Stimulated activated CD4-positive, alpha-beta T cell treated with anti-CD3 and anti-CD28 coated beads, Interleukin-1b, Interleukin-23, amount 100 ng/mL, for 24 hours (primary cell): ENCODE measurements at places on chromosomes 6 and 20.

DNA sequence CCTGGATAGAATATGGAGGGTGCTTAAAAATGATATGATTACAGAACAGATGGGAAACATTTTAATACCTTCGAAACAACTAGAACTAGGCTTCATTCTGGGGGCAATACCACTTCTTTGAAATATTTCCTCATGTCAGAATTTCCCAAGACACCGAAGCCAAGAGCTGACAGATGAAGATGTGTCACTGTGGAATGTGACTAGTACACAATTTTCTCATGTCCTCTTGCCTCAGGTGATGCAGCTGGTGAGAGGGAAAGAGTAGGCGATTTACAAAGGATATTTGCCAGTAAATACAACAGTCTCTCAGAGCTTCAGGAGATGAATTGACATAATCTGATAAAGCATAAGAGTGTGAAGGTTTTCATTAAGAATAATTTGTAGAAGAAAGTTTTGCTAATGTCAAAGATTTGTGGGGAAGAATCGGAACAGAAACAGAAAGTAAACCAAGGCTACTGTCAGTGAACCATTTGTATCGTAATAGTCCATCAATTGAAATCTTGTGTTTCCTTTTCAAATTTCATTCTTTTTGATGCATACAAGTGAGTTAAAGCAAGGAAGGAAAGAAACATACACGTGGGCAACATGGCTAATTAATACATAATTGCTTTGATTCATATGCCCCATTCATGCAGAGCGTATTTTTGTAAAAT lies 164.7 kb upstream of the CCN2 start:
- no peak for DNase-seq

DNA sequence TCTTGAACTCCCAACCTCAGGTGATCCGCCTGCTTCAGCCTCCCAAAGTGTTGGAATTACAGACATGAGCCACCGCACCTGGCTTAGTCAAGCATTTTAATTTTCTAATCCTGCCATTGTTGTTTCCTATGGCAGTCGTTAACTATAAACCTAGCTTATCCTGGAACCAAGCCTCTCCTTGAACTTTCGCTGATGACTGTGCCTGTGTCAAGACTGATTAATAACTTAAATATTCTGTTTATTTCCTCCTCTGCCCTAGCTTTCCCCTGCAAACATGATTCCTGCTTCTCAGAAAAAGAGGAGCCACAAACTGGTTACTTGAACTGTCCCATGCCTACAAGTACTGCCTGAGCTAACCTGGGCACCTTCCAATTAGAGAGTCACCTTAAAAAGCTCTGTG lies 1.5 kb downstream of the VNN1 start:
- DNase-seq, result no peak

DNA sequence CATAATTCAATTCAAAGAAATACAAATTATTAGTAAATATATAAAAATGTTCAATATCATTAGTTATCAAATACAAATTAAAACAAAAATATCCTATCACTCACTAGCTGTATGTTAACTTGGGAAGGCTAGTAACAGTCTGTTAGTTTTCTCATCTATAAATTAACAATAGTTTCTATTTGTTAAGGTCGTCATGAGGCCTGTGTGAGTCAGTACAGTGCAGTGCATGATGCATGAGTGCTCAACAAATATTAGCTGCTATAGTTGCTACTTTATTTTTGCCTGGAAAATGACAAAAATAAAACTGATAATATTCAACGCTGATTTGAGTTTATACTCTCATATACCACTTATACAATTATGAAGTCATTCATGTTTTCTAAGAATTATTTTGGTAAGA lies 401.6 kb upstream of the RUNX2 start:
- DNase-seq, result no peak

GRCh38 chr6:53672237-53672636 lies 6.7 kb upstream of the KLHL31 start:
- DNase-seq, result no peak

DNA sequence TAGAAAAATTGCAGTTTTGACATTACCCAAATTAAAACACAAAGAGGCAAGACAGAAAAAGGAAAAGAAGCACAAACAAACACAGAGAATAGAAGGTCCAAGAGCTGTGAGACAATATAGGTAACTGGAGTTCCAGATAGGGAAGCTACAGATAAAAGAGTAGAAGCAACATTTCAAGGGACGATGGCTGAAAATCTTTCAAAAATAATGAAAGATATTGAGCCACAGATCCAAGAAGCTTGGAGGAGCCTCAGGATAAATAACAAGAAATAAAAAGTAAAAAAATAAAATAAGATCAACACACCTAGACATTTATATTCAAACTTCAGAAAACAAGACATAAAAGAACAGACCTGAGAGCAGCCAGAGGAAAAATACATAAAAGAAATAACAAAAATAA lies 164.9 kb downstream of the FNDC1 start:
- no peak for DNase-seq

- DNase-seq, result no peak
Observed at GRCh38 chr6:71721642-71722041, 164.7 kb upstream of the RIMS1 start.

DNA sequence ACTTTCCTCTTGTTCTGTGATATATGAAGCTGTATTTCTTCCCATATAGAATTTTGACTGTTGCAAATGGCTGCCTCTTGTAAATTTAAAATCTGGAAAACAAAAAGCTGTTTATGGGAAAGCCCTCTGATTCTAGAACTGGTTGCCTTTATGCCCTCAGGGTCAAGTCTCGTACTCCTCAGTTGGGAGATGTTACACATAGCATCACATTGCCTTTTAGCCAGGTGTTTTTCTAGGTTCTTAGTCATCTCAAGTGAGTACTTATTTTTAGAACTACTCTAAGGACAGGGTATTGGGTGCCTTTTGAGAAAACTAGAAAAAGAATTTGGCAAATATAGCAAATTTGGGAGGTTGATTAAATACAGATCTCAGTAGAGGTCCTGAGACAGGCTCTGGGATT lies 58.5 kb downstream of the ANKS1A start:
- DNase-seq, result no peak

DNA sequence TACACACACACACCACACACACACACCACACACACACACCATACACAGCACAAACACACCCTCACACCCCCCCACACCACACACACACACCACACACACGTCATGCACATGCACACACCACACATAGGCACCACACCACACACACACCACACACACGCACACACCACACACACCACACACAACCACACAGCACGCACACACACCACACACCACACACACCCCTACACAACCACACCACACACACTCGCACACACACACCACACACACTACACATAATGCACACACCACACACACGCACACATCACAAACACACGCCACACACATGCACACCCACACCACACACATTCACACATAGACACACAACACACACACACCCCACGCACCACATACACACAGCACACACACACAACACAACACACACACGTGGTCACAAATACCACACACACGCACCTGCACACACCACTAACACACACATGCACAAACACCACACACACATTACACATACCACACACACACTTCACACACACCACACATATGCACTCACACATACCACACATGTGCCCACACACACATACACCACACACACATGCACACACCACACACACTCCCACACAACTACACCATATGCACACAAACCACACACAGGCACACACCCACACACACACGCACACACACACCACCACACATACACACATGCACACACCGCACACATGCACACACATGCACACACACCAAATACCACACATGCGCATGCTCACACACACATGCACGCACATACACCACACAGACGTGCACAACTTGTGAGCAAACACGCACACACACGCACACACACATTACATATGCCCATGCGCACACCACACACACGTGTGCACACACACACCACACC lies 9.4 kb upstream of the ACSS1 start:
- no peak for DNase-seq

DNA sequence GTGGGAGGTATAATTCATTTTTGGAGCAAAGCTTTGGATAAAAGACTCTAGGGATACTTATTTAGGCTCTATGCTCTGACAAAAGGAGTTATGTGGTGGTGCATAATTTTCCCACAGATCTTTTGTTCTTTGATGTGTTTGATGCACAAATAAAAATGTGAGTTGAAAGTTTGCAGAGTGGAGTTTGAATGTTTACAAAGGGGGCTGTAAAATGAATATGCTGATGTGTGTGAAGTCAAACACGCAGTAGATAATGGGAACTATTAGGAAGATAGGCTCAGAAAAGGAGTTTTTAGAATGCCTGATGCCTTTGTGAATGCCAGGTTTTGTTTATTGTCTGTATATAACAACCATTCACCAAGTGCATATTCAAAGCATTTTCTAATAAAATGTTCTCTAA lies 545.0 kb upstream of the EPHA7 start:
- no peak for DNase-seq

GRCh38 chr6:148263010-148263409 lies 79.6 kb upstream of the SASH1 start:
- DNase-seq, result no peak

- DNase-seq, result no peak
Observed at GRCh38 chr6:95228636-95229035, 348.7 kb upstream of the MANEA start.

DNA sequence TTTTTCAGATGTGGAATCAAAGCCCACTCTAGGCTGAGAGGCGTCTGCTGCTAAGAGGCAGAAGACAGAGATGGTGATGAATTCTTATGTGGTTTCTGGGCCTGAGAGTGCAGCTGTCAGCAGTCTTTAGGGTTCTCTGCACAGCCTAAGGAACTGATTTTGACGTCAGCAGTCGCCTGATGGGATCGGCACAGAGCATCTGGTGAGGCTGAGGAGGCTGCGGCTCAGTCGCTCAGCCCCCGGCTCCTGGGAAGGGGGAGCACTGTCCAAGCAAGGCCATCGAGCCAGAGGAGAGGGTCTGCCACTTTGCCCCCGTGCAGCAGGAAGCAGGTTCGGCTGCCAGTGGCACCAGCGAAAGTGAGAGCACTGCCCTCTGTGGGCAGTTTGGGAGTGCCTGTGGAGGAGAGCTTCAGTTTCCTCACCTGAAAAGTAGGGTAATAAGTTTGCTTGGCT lies 92.5 kb downstream of the TCP11 start:
- no peak for DNase-seq

DNA sequence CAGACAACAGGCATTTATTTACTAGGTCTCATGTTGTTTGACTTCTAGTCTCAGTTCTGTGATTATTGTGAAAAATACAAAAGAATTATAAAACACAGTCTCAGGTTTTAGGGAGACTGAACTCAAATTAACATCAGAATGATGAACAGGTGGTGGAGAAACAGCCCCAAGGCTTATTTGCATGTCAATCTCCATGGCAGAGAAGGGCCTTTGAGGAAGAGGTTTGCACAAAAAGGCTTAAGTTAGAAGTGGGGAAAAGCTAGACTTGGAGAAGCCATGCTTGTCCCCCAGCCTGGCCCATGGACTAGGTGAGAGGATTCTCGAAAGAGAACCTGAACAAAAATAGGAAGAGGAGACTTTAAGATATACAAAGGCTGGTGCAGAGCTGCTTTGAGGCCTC lies 183.3 kb downstream of the EDN1 start:
- DNase-seq, result no peak

GRCh38 chr6:90758741-90759140 lies 171.9 kb upstream of the MAP3K7 start:
- DNase-seq, result no peak

DNA sequence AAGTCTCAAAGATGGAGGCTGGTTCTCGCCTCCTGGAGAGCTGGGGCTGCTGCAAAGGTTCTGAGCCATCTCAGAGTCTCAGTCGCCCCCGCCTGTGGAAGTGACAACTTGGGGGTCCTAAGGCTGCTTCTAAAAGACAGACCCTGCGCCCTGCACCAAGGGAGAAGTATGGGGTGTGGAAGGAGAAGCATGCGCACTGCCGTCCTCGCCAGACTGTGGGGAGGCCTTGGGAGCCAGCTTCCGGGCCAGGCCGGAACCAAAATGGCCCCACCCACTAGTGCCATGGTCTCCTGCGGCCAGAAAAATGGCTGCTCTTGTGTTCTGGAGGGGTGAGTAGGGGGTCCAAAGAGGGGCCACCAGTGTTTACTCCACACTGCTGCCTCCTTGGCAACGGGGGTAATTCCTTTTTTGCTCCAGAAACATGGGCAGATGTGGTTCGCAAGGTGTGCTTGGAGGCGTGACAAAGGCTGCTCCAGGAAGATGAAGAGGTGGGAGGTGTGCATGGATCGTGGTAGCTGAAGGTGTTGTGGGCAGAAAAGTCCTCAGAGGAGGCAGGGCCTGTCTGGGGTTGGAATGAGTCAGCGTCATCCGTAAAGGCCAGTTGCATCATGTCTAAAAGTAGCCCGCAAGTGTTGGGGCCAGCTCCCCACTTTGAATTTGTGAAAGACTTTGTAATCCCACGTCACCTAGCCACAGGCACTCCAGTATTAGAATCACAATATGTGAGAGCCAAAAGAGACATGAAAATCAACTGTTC lies 329.8 kb upstream of the SOX4 start:
- DNase-seq, result no peak

- DNase-seq, result no peak
Observed at GRCh38 chr20:42082611-42083010, 464.4 kb upstream of the CHD6 start.

DNA sequence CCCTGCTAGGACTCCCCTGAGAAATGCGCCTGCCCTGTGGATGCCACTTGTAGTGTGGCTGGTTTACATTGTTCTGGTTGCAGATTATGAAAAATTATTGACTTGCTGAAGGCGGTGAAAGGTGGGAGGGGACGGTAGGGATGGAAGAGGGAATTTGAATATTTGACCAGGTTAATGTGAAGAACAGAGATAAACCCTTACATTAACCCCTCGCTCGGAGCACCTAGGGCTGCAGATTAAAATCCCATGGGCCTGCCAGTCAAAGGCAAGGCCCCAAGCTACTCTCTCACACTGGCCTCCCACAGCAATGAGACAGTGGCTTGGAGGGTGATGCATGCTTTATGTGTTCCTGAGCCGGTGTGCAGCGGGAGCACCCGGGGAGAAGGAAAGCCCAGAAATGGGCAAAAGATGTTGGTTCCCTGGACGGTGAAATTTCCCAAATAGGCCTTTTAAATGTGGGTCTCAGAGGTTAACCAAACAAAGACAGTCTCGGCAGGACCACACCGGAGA lies 2.5 kb downstream of the FOXF2 start:
- DNase-seq, result no peak

- DNase-seq, result no peak
Observed at GRCh38 chr6:127263481-127263880, 3.2 kb upstream of the RNF146 start.

DNA sequence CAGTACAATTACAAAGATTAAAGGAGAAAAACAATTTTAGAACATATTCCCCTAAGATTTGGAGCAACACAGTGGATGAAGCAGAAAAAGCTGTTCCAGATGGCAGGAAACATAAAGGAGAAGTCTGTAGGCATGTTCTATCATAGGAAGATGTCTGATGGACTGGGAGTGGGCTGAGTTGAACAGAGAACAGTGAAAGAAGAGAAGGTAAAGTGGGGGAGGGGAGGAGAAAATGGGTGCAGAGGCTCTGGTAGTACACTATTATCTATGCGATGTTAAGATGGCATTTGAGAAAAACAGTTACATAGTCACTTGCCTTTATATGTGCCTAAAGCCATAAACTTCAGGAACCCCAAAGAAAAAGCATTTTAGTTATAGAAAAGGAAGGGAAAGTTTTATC lies 4.2 kb upstream of the PHIP start:
- DNase-seq, result no peak

GRCh38 chr6:134315974-134316441 lies 1.9 kb downstream of the SGK1 start:
- DNase-seq, result no peak
